ENCODE measurements at places on chromosomes 6 and 20.
A peak's percentile ranks its signal among the peaks of the same experiment; 100 is the strongest.

DNA sequence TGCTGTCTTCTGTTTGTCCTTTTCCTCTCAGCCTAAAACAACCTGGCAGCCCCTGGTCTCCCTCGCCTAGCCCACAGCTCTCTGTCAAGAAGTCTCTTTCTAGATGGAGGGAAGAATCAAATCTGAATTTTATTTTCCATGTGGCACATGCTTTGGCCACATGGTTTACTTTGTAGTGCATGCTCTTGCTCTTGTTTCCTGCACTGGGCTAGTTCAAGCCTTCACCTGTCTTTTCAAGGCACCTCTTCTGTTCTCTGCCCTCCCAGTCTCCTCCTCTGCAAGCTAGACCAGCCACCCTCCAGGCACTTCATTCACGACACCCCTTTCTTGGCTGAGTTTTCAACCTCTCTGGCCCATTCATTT, 7.6 kb downstream of the PPP1R14C start:
- DNase-seq, result no peak

DNA sequence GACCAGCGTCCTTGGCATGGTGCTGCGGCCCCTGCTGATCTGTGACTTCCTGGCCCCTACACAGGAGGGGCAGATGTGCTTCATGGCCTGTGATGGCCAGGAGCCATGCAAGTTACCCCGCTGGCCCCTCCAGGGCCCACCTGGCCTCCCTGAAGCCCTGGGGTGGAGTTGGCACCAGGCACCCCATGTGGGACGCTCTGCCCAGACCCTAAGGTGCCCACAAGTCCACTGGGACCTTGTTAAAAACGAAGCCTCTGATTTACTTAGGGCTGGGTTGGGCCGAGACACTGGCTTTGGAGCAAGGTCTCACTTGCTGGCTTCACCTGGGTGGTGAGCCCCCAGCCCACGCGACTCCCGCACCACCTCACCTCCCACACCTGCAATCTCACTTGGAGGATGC, 139.0 kb downstream of the PHACTR3 start:
- DNase-seq, result no peak

DNA sequence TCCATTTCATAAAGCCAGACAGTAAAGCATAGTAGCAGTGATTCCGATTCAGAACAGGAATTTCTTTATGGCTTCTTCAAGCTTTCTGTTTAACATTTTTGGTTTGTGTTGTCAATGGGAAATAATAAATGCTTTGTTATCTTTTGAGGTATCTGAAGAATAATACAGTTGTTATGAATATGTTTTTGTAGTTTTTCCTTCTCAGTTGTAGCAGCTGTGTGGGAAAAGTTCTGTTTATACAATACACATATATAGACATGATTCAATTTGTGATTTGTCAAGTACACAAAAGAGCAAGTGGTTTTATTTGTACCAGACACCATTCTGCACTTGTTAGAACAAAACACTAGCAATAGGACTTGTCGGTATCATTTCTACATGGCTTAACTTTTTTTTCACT, 96.6 kb downstream of the CDYL start:
- no peak for DNase-seq

GRCh38 chr6:36804563-36804962, 34.7 kb downstream of the CPNE5 start:
- no peak for DNase-seq

- DNase-seq, result no peak
Observed at GRCh38 chr20:23508449-23509229, 17.7 kb downstream of the CST8 start.

GRCh38 chr20:10481676-10482075, 46.6 kb downstream of the SLX4IP start:
- no peak for DNase-seq

- DNase-seq, result peak; percentile 85
Observed at GRCh38 chr6:41503827-41504465, 42.2 kb upstream of the FOXP4 start.

DNA sequence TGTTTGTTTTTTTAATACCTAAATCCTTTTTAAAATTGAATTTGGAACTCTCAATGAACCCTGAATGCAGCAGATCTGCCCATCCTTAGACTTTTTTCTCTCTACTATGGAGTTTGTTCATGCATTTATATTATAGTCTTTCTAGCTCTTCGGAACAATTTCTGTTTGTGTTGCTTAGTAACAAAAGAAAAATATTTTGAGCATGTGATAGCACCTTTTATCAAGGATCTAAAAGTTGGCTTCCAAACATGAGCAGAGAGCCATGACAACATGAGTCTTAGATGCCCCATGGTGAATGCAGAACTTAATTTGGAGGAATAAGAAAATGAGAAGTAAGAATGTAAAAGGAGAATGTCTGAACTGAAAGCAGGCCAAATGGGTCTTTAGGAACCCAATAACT, 133.7 kb downstream of the EDN1 start:
- DNase-seq, result no peak

DNA sequence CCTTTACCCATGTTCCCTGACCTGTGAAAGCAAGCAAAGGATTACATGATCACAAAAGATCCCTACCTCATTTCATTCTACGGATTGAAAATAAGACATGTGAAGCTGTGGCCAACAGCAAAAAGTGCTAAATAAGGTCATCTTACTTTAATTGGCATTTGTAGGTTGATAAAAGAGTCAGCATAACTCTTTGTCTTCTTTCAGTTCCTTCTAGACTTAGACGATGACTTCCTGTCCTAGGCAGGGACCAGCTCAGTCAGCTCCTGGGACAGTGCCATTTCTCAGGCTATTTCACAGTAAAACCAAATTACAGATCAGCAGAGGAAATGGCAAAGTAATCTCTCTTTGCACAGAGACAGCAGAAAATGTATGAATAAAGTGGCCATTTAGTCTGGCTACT, 480.7 kb downstream of the RFPL4B start:
- peak; percentile 21 for DNase-seq

- no peak for DNase-seq
Observed at GRCh38 chr20:3276680-3277015, 37.7 kb upstream of the SLC4A11 start.

- DNase-seq, result no peak
Observed at GRCh38 chr6:169960886-169961611, 209.6 kb downstream of the ERMARD start.
